Stimulated activated CD4-positive, alpha-beta T cell treated with anti-CD3 and anti-CD28 coated beads, Interleukin-15, amount 100 ng/mL, for 1 hour (primary cell): ENCODE measurements at places on chromosomes 6 and 20.

DNA sequence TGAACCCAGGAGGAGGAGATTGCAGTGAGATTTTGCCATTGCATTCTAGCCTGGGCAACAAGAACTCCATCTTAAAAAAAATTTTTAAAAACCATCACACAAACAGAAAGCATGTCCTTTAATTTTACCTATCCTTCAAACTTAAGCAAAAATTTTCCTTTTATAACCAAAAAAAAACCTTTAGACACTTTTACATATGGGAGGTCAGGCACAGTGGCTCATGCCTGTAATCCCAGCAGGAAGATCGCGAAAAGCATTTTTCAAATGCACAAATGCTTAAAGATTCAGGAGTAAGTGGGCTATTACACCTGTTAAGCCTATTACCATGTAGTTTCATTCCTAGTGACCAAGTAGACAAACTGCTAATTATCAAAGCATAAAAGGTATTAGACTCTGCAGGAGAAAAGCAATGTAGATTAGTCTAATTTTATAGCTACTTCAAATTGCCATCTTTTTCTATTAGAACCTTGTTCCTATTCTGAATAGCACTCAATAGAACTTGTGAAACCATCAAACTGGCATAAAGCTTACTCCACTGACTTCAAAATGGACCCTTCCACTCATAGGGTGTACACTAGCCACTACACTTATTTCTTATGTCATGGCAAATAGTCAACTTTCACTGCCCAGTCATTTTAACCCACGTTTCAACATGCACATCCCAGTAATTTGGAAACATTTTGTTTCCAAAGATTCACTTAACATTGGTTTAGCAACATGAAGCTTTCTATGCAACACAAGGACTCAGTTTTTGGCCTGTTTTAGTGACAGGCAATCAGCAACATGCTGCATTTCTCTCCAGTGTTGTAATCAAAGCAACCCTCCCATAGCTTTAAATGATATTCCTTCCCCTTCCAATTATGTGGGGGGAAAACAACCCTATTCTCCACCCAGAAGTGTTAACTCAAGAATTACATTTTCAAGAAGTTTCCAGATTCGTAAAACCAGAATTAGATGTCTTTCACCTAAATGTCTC is 4.0 kb downstream of the EEF1A1 start:
- DNase-seq = no peak

DNA sequence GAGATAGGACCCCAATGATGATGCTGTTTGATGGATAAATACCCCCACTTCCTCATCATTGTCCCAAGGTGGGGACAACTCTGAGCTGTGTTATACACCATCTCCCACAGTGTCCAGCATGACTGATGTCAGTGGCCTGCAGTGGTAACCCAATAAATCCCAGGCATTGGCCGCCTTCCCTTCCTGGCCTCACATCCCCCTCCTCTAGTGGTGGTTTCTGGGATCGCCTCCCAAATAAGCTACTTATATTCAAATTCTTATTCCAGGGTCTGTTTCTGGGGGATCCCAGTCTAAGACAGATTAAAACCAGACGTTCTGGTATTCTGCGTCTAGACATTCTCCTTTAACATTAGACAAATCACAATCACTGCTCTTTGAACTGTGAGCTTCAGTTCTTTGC is 90.6 kb downstream of the SCP2D1 start:
- DNase-seq = no peak

DNA sequence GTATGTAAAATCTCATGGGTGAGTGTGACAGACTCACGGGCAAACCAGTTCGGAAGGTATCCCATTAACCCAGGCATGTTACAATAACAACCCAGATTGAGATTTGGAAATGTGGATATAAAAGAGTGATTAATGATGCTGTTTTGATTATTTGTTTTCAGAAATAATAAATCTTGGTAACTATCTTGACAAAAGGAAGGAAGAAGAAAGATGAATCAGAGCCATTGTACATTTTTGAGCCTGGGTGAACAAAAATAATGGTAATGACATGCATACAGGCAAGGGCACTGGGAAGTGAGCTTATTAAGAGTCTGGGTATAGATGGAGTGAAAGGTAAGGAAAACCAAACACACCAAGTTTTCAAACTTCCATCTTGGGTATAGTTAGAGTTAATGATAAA is 862.0 kb downstream of the PHF3 start:
- DNase-seq = no peak

DNA sequence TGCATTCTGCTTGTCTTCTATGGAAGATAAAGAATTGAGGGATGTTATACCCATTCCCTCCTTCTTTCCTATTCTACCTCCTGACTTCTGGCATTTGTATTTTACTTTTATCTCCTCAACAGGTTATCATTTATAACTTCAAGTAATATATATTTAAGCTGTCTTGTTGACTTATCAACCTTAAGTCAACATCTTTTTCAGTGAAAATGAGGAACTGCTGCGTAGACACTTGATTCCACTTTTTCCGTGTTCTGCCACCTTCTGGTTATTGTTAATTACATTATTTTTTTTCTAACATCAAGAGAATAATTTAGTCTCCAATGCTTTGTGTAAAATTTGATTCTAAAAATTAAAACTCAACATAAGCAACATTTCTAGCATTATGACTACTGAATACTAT is 107.5 kb downstream of the PRKN start:
- DNase-seq = no peak

- DNase-seq = no peak
Observed at GRCh38 chr6:13742961-13743735, 31.5 kb upstream of the RANBP9 start.

DNA sequence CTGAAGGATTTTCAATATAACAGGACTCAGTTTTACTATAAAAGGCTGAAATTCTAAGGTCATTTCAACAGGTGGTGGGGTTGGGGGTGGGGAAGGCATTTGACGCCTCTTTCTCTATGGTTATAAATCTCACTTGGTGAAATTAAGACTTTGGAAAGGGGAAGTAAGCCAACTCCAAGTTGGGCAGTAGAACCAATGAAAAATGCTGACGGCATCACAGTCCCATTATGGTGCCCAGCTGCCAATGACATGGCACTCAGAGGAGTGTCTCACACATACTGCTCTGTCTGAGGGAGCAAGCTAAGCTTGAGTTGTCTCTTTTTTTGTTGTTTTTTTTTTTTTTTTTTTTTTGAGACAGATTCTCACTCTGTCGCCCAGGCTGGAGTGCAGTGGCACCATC is 4.7 kb downstream of the SLC16A10 start:
- DNase-seq = no peak

- DNase-seq = no peak
Observed at GRCh38 chr6:17265570-17265969, 15.6 kb upstream of the RBM24 start.

DNA sequence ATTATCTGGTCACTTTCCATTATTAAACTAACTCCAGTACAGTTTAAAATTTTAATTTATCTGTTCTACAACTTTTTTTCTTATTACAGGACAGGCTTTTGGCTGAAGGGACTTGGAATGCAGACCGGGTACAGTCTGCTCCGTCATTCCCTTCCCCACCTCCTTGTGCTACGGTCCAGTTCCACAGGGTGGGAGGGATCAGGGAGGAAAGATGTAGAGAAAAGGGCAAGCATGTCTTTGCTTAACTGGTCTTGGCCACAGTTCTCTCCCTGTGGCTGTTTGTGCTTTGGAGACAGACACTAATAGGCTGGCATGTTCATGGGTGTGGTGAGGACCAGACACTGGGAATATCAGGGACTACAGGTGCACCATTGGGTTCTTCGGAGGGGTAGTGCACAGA is 12.1 kb upstream of the RGS17 start:
- DNase-seq = no peak

- no peak for DNase-seq
Observed at GRCh38 chr20:17381724-17382123, 149.5 kb downstream of the BFSP1 start.

DNA sequence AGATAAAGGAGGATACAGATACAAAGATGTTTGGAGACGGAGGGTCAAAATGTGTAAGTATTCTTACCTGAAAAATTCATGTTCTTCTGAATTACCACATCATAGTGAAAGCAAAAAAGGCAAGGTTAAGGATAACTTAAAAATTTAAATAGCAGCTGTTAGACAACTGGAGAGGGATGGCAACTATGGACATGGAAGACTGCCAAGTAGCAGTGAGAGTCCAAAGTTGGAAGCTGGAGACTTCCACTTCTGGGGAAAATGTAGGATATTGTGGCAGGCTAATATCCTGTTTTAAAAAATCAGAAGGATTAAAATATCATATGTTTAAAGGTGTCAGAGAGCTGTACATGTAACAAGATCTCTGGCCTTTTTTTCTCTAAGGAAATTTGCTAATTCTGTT is 29.8 kb downstream of the SYCP2 start:
- DNase-seq = no peak

GRCh38 chr20:47768016-47768824 is 17.1 kb downstream of the SULF2 start:
- no peak for DNase-seq

GRCh38 chr20:5612581-5613301 is 137.5 kb upstream of the SHLD1 start:
- DNase-seq = no peak

GRCh38 chr20:59770851-59771250 is 162.6 kb downstream of the SYCP2 start:
- no peak for DNase-seq

DNA sequence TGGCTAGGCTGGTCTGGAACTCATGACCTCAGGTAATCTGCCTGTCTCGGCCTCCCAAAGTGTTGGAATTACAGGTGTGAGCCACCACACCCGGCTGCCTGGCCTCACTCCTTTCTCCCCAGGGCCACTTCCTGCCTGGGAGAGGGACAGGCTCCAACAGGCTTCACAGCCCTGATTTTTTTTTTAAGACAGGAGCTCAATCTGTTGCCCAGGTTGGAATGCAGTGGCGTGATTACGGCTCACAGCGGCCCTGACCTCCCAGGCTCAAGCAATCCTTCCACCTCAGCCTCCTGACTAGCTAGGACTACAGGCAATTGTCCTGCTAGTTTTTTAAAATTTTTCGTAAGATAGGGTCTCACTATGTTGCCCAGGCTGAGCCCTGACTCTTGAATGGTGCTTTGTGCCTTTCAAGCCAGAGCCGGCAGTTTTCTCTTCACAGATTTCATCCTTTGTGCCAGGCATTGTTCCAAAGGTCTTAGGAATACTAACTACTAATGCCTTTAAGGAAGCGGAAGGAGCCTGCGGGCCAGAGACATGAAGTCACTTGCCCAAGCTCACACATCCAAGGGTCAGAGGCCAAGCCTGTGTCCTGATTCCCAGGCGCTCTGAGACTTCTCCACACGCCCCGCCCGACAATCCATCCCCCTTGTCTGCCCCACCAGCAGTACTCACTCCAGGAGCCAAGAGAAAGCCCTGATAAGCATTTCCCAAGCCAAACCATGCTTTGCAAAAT is 19.2 kb downstream of the CAPN11 start:
- DNase-seq = no peak

DNA sequence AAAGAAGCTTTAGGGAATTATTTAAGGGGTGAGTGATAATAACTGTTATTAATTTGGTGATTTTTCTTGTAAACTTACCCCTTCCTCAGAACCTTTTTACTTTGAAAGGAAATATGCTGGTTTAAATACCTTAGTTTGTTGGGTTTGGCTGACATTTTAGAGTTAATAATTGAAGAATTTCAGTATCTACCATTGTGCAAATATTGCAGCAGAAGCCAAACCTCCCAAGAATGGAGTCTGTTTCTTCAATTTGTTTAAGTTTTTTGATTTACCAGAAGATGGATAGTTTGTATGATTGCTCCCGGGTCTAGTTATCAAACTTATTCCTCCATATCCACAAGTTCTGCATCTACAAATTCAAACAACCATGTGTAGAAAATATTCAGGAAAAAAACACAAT is 77.1 kb downstream of the ATRN start:
- DNase-seq = no peak
